Urinary bladder (tissue), 4 donors: ENCODE measurements at places on chromosomes 13 and 19. TPM values are rescaled to one million over a fixed set of nuclear protein-coding genes. Genes with fewer than 3 reads are reported as not detected.

Gene VSTM2B
- not detected for total RNA-seq

Gene CEACAM21
- 2.1 TPM for total RNA-seq

Gene ZNF829
- 9.8 TPM for total RNA-seq

Gene TMEM86B
- total RNA-seq = 0.79 TPM

Gene MISP3
- total RNA-seq = 0.21 TPM

Gene EBI3
- 0.32 TPM for total RNA-seq

GRCh38 chr13:73851104-73851503 is 283.1 kb downstream of the KLF12 start:
- DNase-seq = no peak

- DNase-seq = no peak
Observed at GRCh38 chr13:99370481-99371275, 63.5 kb upstream of the GPR183 start.

DNA sequence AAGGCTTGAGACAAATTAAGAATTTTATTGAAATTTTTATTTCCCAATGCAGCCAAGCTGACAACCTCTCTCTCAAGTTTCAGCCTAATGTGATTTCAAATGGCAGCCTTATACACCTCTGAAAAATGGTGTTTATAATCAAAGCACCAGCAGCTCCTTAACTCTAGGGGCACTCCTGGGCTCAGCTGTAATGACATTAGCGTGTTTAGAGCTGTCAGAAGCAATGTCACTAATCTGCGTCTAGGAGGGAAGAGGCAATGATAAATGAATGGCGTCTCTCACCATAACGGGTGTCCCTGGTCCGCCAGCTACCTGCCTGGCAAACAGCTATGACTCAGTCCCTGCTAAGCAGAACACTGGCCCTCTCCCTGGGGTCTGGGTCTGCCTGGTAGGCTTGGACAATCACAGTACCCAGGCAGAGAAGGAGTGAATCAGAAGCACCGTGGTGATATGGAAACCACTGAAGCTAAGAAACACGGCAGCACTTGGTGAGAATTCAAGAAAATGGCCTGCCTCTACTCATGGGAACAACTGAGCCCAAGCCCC is 131.8 kb upstream of the VSTM2B start:
- no peak for DNase-seq

GRCh38 chr13:70816853-70817252 is 708.6 kb upstream of the KLHL1 start:
- no peak for DNase-seq

GRCh38 chr13:44311011-44311780 is 62.4 kb upstream of the SERP2 start:
- no peak for DNase-seq

DNA sequence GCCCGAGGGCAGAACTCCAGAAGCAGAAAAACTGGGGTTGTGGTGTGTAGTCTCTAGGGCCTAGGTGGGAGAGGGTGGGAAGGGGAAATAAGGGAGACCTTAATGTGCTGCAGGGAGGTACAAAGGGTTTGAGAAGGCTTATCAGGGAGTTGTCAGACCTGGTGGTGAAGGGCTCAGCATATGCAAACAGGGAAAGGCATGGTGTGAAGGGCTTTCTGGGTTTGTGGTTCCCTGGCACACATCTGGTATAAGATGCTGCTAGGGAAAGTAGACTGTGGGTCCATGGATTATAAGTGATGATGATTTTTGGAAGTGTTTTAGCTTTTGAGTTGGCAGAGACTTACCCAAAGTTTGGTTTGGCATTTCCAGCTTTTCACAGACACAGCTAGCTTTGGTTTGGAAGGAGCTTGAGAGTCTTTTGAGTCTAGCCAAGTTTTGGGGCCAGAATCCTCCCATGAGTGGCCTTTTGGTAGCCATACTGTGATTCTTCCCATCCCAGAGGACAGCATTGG is 2.2 kb downstream of the TRIM28 start:
- no peak for DNase-seq

- DNase-seq = no peak
Observed at GRCh38 chr13:52383366-52383765, 22.6 kb downstream of the THSD1 start.
